ENCODE measurements at places on chromosomes 1 and 21.
A peak's percentile ranks its signal among the peaks of the same experiment; 100 is the strongest.

- peak; percentile 43 for DNase-seq
Measured at GRCh38 chr1:200638073-200638472, 17.5 kb upstream of the KIF14 start.

DNA sequence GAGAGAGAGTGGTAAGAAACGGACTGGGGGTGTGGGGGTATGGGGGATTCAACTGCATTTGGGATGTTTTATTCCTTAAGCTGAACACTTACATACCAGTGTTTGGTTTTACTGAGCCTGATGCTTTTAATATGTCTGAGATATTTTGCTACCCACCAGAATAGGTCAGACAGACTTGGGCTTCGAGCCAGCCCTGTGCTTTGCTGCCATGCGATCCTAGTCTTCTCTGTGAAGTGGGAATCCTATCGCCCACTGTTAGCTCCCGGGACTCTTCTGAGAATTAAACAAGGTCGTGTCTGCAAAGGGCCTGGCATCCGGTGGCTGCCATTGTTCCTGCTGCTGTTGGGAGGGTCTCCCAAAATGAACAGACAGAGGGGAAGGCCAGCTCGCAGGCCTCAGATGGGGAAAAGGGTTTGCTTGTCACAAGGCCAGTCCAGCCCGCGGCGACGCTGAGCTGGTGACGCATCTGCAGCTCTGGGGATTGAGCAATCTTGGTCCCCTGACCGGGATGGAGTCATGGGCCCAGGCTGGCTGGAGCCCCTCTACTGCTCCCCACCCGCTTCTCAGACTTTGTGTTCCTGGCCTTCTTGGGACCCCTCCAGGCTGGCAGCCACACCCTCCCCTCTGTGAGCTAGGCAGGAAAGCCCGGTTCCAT lies 26.9 kb upstream of the ECE1 start:
- no peak for DNase-seq

DNA sequence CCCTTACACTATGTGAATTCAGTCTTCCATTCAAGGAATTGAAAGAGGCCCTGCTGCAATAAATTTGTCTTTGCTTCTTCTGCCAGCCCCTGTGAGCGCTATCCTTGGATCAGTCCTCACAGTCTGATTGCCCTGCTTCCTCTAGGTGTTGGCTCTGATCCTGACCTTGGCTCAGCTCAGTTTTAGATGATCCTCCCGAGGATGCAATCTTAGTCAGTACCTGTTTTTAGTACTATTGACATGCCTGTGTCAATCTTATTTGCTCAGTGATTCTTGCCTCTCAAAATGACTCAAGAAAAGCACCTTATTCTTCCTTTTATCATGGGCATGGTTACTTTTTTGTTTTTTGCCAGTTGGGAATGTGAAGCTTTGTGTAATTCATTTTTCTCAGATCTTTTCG lies 101.4 kb upstream of the KCNK1 start:
- DNase-seq, result no peak

- DNase-seq, result no peak
Measured at GRCh38 chr1:214518361-214518760, 33.0 kb downstream of the PTPN14 start.

DNA sequence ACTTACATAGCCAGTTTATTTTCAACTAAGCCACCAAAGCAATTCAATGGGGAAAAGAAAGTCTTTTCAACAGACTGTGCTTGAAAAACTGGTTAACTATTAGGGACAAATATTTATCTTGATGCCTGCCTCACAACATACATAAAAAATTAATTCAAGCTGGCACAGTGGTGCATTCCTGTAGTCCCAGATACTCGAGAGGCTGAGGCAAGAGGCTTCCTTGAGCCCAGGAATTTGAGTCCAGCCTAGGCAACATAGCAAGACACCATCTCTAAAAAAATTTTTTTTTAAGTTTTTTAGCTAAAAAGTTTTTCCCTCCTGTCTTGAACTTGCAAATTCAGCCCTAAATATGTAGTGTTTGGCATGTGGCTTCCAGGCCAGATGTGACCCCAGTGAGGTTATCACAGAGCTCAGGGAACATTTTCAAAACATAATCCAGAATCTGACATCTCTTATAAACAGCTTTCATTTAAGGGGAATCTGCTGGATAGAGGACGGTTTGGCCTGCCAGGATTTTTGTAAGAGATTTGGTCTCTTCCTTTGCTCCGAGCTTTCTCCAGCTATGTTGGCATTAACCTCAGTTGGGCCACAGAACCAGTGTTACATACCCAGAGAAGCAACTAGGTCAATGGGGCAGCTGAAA lies 46.4 kb downstream of the COL6A1 start:
- DNase-seq, result no peak

- DNase-seq, result no peak
Measured at GRCh38 chr1:47940779-47941178, 56.4 kb downstream of the TRABD2B start.

- DNase-seq, result no peak
Measured at GRCh38 chr1:91700332-91700731, 185.6 kb downstream of the TGFBR3 start.

DNA sequence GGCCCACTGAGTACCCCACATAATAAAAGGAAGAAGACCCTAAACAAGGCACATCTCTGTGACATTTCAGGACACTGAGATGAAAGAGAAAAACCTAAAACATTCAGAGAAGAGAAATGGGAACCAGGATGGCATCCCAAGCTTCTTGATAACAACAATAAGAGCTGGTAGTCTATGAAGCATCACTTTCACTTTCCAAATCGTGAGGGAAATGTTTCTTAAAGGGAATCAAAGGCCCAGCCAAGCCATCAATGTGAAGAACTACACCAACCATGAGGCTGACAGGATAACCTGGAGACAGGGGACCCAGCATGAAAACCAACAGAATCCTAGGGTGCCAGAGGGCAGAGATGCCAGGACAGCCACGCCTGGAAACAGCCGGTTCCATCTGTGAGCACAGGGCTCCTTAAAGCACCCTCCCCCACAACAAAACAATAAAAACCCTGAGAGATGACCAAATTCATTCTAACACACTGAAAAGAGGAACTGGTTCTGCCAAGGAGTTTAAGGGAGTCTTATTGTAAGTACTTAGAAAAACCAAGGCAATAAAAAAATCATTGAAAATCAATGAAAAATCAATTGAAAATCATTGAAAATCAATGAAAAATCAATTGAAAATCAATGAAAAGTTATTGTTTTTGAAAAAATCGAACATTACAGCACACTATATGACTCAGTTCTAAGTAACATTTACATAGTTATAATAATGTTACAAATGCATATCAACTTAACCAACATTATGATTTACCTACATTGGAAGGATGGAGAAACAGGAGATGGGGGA lies 141.5 kb upstream of the ERG start:
- DNase-seq, result no peak

DNA sequence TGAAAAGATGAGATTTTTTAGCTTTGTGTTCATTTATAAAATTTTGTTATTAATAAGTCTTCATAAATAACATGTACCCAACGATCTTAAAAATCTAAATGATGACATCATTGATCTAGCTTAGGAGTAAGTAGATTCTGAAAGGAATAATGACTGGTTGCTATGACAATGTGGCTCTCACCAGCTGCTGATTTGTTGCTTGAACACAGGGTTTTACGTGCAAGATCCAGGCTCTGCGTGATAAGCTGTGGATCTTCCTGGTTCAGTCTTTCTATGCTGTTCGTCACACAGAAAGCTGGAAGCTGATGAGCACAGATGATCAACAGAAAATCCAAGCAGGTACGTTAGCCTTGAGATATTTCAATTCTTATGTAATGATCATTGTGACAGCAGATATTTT lies 49.1 kb upstream of the C1orf146 start:
- no peak for DNase-seq

GRCh38 chr1:65147424-65148177 lies 402 bp upstream of the AK4 start:
- peak; percentile 54 for DNase-seq

GRCh38 chr1:3669971-3670431 lies 17.7 kb downstream of the TP73 start:
- DNase-seq, result no peak

DNA sequence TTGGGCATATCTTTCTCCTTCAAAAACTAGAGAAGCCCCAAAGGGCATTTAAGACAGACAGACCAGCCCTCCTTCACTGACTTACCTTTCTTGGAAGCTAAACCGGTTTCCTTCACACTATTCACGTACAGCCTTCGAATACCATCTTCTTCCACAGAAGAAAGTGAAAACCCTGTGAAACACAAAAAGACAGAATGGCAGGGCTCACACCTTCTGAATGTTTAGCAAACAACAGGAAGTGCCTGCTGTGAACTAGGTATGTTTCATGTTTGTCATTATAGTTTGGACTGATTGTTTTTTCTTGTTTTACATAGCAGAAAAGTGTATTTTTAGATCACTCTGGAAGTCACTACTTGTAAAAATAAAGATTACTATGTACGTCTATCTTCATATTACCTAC lies 148.6 kb upstream of the KRTAP19-8 start:
- DNase-seq, result no peak
